ENCODE measurements at places on chromosomes 6 and 20.

DNA sequence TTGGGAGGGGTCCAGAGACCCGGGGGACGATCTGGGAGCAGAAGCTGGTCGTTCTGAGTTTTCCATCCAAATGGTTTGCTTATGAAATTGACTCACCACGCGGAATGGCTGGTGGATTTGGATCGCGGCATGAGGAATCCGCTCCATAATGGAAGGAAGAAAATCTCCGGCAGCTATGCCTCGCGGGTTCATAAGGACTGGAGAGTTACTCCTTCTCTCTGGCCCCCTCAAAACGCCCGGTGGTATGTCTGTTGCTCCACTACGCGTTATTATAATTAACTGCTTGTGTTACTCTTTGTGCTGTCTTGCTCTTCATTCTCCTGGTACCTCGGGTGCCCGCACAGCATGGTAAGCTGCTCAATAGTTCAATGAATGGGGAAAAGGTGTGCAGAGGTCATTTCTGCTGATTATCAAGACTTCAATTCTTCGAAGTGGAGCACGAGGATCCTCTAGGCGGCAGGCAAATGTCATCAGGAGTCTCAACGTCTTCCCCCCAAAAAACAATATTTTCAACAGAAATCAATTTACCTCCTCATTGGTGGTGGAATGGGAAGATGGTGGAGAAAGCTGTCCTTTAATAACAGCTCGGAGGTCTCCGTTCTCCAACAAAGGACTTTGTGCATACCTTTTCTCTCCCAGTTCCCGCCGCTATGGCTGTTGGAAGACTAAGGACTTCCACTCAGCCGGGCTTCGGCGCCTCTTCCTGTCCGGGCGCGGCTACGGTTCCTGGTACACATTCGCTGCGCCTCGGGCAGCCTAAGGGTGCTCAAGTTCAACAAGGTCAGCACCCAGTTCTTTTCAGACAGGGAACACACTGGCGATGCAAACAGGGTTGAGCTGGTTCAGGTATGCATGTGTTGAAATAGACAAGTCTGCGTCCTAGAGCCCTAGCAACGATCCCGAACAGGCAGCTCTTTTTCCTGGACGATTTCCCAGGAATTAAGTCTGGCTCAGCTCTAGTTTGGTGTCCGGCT lies 9.2 kb upstream of the PRSS16 start:
- DNase-seq: no peak

GRCh38 chr6:71481011-71481410 lies 192.4 kb downstream of the OGFRL1 start:
- DNase-seq: no peak

- DNase-seq: no peak
Observed at GRCh38 chr6:143336446-143337152, 113.9 kb downstream of the ADAT2 start.

DNA sequence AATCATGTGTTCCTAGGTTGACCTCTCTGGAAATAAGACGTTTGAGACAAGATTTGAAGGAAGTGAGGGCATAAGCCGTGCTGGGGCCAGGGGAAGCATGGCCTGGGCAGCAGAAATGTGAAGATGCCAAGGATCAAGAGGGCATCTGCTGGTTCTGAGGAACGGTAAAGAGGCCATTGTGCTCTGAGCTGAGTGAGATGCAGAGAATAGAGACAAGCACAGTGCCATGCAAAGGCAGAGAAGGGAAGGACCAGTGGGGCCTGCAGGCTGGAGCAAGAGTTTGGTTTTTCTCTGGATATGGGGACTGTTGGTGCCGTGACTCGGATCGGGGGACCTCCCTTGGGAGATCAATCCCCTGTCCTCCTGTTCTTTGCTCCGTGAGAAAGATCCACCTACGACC lies 50.8 kb downstream of the SMPDL3A start:
- no peak for DNase-seq

DNA sequence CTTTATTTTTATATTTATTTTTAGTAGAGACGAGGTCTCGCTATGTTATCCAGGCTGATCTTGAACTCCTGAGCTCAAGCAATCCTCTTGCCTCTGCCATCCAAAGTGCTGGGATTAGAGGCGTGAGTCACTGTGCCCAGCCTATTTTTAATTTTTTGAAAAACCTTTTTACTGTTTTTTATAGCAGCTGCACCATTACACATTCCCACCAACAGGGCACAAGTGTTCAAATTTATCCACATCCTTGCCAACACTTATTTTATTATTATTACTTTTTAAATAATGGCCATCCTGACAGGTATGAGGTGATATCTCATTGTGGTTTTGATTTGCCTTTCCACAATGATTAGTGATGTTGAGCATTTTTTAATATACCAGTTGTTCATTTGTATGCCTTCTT lies 42.5 kb downstream of the PACSIN1 start:
- no peak for DNase-seq

GRCh38 chr20:44035924-44036323 lies 121.3 kb downstream of the TOX2 start:
- DNase-seq: no peak

GRCh38 chr20:4835244-4836177 lies 113.8 kb downstream of the PRND start:
- no peak for DNase-seq

- no peak for DNase-seq
Observed at GRCh38 chr6:119517428-119517827, 167.9 kb upstream of the MAN1A1 start.

DNA sequence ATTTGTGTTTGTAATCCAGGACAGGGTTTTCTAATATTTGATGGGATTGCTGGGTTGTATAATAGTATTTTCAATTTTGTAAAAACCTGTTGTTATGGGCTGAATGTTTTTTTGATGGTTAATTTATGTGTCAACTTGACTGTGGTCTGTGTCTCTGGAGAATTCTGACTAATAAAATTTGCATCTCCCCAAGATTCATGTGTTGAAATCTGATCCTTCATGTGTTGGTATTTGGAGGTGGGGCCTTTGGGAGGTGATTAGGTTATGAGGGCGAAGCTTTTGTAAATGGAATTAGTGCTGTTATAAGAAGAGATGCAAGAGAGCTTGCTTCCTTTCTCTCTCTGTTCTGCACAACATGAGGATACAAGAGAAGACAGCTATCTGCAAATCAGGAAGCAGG lies 48.7 kb upstream of the SAMD5 start:
- DNase-seq: no peak

- no peak for DNase-seq
Observed at GRCh38 chr6:1662534-1662933, 52.8 kb downstream of the FOXC1 start.

DNA sequence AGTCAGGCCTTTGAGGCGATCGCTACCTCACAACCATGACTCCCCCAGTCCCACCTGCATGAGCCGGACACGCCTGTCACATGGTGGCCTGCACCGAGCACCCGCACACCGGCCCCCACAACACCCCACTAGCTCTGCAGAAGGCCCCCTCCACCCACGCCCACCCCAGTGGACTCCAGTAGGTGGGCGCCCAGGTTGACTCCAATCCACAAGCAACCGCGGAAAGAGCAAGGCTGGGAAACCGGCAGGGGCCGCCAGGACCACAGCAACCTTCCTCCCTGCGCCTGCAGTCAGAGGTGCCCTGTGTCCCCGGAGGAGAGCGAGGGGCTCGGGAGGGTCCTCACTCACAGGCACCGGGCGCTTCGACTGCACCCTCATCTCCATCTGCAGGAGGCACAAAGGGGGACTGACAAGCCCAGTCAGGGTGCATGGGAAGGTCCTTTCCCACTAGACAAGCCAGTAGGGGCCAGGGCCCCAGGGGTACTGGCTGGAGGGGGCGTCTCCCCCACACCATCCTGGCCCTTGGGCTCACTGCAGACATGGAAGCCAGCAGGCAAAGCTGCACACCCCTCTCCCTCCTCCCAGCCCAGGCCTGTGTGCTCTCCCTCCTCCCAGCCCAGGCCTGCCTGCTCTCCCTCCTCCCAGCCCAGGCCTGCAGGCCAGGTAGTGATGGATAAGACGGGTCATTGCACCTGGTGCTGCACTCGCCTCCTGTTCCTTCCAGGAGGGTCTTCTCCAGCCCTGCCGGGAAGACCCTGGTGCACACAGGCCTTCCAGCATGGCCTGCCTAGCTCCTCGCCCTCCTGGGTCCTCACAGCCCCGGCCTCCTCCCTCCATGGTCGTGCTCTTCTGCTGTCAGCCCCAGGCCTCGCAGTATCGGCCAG lies 137.2 kb downstream of the DLL1 start:
- no peak for DNase-seq

- no peak for DNase-seq
Observed at GRCh38 chr6:11217360-11218101, 14.9 kb downstream of the NEDD9 start.

DNA sequence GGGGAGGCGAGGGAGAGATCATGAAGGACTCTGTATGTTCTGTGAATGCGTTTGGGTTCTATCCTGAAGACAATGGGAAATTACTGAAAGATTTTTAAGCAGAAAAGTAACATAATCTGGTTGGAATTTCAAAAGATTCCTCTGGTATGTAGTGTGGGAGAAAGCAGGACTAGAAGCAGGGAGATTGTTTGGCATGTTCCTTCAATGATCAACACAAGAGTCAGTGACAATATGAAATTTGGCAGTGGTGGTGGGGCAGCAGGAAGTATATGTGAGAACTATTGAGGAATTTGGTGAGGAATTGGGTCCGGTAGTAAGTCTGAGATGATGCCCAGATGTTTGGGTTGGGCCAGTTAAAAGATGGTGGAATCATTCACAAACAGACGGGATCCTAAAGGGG lies 348.7 kb downstream of the CD83 start:
- no peak for DNase-seq

GRCh38 chr20:2476742-2477615 lies 6.4 kb upstream of the SNRPB start:
- DNase-seq: no peak

DNA sequence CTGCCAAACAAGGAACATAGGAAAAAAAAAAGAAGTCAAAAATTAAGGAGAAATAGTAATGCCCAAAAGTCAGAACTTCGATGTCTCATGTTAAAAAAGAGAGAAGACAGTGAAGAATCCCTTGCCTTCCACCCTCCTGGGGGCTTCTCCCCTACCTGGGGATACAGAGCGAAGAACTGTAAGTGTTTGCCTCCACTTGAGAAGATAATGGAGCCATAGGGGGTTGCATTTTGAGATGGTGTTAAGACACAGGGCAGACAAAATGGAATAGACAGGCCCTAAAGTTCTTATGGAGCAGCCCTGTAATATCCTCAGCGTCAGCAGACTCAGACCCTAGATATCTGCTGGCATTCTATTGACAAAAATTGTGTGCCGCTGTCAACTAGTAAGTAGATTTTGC lies 222.2 kb upstream of the MAP3K7 start:
- DNase-seq: no peak

DNA sequence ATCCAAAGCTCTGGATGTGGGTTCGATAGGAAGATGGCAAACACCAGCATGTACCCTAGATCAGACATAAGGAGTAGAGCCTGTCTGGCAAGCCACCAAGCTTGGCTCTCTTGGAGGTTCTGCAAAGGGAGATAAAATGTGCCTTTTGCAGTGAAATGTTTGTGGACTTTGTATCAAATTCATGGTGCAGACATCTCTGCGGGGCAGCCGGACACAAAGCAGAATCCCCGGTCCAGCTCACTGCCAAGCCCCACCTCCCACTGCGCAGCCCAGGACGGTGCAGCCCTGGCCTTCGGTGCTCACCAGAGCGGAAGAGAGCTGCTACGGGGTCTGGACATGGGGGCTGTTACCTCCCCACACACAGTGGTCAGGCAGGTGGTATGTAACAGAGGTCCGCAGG lies 333.6 kb upstream of the JARID2 start:
- DNase-seq: no peak

DNA sequence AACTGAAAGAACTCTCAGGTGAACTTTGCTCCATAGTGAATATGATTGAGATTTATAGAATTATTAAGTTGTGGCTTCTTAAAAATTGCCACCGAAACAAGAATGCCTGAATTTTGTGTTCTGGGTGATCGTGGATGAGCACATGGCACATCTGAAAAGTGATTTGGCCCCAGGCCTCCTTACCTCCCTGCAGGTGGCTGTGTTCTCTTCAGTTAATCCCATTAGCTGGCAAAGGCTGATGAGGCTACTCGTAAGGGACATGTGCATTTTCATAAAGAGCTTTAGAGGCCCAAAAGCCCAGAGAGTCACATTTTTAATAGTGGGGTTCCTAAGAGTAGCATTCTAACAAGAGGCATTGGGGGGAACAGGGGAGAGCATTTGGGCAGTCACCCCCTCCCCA lies 22.6 kb downstream of the GNAS start:
- no peak for DNase-seq

DNA sequence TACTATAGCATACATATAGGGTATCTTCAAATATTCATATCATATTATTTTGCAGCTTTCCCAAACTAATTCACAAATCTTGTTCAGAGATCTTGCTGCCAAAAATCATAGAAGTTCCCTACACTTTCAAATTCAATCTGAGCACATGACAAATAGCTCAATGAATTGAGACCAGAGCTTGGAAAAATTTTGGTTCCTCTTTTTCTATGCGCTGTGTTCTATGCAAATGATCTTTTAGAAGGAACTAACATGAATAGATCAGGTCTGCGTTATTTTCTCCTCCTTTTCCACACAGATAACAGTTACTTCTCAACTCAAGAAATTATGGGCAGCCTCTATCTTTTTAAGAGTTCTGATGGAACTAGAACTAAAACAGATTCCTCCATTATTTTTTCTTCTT lies 316.3 kb downstream of the ARHGAP18 start:
- DNase-seq: no peak

DNA sequence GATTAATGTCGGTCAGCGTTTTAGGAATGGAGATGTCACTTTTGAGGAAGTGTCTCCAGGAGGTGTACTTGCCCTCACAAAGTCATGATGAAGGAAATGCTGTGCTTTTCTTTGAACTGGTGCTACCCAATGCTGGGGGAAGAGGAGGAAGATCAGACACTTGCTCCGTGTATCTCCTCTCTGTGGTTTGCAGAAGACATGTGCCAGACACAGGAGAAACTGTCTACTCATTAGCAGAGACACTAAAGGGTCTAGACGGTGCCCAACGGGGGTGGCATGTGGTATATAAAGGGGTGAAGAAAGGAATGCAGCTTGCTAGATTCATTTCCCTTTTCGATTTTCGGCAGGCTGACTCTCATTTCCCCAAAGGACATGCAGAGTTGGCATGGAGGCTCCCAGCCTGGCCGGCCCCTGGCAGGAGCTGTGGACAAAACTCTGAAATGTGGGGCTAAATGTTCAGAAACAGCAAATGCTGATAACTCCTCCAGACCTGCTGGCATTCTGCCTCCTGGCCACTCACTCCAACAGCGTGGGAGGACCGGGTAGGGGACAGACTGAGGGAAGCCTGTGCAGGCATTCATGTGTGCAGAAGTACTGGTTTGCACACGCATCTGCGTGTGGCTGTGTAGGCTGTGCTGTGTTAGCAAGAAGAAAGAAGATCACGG lies 59.6 kb upstream of the QKI start:
- no peak for DNase-seq

All from CD4-positive, alpha-beta T cell treated with Interleukin-17A for 1 hour (primary cell).